ENCODE measurements at places on chromosomes 16 and 17.

GRCh38 chr16:66523861-66524354 lies 26.0 kb downstream of the TK2 start:
- no peaks in the 10 kb centered on the region for H3K36me3 ChIP-seq
- H3K4me3 ChIP-seq: no peak overlapping the region
- peak overlapping the region; percentile 77 for H3K27ac ChIP-seq
- peaks cover 67% of the 10 kb centered on the region for H3K4me1 ChIP-seq
- no peaks in the 10 kb centered on the region for H3K27me3 ChIP-seq

DNA sequence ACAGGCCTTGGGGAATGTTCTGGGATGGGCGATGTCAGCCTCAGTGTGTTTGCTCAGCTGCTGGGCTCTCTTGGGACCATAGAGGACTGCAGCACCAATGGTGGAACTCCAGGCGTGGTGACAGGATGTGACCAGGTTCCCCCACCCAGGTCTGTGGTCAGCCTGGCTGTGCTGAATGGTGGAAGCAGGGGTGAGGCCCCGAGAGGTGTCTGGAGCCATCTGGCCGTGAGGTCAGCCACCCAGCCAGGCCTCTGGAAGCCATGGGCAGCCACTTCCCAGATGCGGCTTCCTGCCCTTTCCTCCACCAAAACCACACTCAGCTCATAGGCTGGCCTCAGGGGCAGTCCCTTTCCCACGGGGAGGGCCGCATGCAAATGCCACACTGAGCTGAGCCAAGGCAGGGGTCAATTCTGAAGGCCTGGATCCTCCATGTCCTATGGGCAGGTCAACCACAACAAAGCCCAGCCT lies 7.8 kb upstream of the MAPK7 start:
- no peak overlapping the region for H3K27ac ChIP-seq
- H3K27me3 ChIP-seq: no peaks in the 10 kb centered on the region
- H3K4me1 ChIP-seq: peaks cover 34% of the 10 kb centered on the region

GRCh38 chr17:59963738-59964481 lies 630 bp downstream of the RNFT1 start:
- peak overlapping the region; percentile 79 for H3K4me3 ChIP-seq
- H3K4me1 ChIP-seq: peaks cover 12% of the 10 kb centered on the region
- no peaks in the 10 kb centered on the region for H3K27me3 ChIP-seq

DNA sequence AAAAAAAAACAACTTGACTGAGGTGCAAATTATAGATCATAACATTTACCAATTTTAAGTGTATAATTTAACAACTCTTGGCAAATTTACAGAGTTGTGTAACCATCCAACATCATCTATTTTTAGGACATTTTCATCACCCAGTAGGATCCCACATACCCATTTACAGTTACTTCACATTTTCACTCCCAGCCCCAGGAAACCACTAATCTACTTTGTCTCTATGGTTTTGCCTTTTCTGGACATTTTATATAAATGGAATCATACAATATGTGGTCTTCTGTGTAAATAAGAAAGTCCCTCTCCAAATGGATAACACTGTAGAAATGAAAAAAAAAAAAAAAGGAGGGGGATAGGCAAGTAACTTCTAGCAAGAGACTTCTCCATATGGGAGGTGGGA lies 26.1 kb upstream of the XYLT1 start:
- no peaks in the 10 kb centered on the region for H3K36me3 ChIP-seq
- no peaks in the 10 kb centered on the region for H3K4me1 ChIP-seq
- no peaks in the 10 kb centered on the region for H3K27me3 ChIP-seq
- DNase-seq: no peak

DNA sequence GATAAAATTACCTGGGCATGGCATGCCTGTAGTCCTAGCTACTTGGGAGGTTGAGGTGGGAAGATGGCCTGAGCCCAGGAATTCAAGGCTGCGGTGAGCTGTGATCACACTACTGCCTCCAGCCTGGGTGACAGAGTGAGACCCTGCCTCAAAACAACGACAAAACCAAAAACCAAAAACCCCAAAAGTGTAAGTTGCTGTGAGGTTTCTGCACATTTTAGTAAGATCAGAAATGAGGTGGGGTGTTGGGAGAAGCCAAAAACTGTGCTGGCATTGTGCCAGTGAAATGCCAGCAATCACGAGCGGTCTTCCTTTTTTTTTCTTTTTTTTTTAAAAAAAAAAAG lies 114.6 kb downstream of the PITPNC1 start:
- no peak overlapping the region for H3K27ac ChIP-seq
- H3K4me3 ChIP-seq: no peak overlapping the region
- no peak for DNase-seq
- no peaks in the 10 kb centered on the region for H3K27me3 ChIP-seq
- no peaks in the 10 kb centered on the region for H3K4me1 ChIP-seq

- H3K27me3 ChIP-seq: no peaks in the 10 kb centered on the region
- H3K36me3 ChIP-seq: no peaks in the 10 kb centered on the region
- peaks cover 15% of the 10 kb centered on the region for H3K4me1 ChIP-seq
- no peak overlapping the region for H3K27ac ChIP-seq
- no peak overlapping the region for H3K4me3 ChIP-seq
- no peak for DNase-seq
Observed at GRCh38 chr17:36600465-36600864, 918 bp upstream of the MRM1 start.

DNA sequence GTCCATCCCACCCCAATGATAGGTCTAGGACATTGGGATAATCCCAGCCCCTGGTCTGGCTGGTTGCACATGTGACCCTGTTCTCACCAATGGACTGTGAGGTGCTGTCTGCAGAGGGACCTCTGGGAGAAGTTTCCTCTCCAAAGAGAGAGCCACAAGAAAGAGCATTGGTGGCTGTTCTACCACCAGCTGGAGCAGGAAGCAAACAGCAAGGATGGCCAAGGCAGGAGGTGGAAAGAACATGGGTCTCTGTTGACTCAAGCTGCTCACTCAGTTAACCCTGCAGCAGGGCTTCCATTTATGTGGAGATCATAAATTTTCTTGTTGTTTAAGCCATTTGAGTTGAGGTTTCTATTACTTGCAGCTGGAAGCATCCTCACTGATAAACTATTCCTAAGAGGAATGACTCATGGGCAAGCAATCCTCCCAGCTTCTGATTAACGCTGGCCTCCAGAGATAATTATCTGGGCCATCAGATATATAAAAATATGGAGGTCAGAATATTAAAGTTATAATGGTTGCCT lies 52.6 kb downstream of the CYB5B start:
- DNase-seq: no peak
- no peak overlapping the region for H3K27ac ChIP-seq
- H3K4me1 ChIP-seq: no peaks in the 10 kb centered on the region
- no peaks in the 10 kb centered on the region for H3K27me3 ChIP-seq
- H3K4me3 ChIP-seq: no peak overlapping the region
- no peaks in the 10 kb centered on the region for H3K36me3 ChIP-seq

- H3K27me3 ChIP-seq: no peaks in the 10 kb centered on the region
- H3K27ac ChIP-seq: no peak overlapping the region
- peak; percentile 78 for DNase-seq
Observed at GRCh38 chr16:78770353-78771091, 671.1 kb downstream of the WWOX start.

GRCh38 chr17:76870377-76870714 lies 2.1 kb downstream of the MGAT5B start:
- H3K36me3 ChIP-seq: no peaks in the 10 kb centered on the region
- peaks cover 16% of the 10 kb centered on the region for H3K27me3 ChIP-seq
- no peak overlapping the region for H3K4me3 ChIP-seq
- no peak overlapping the region for H3K27ac ChIP-seq
- DNase-seq: no peak
- peaks cover 14% of the 10 kb centered on the region for H3K4me1 ChIP-seq

GRCh38 chr17:48544349-48545021 lies 424 bp downstream of the HOXB2 start:
- H3K4me3 ChIP-seq: peak overlapping the region; percentile 77
- H3K4me1 ChIP-seq: peaks cover 28% of the 10 kb centered on the region
- no peaks in the 10 kb centered on the region for H3K36me3 ChIP-seq
- peak overlapping the region; percentile 89 for H3K27ac ChIP-seq
- H3K27me3 ChIP-seq: no peaks in the 10 kb centered on the region

DNA sequence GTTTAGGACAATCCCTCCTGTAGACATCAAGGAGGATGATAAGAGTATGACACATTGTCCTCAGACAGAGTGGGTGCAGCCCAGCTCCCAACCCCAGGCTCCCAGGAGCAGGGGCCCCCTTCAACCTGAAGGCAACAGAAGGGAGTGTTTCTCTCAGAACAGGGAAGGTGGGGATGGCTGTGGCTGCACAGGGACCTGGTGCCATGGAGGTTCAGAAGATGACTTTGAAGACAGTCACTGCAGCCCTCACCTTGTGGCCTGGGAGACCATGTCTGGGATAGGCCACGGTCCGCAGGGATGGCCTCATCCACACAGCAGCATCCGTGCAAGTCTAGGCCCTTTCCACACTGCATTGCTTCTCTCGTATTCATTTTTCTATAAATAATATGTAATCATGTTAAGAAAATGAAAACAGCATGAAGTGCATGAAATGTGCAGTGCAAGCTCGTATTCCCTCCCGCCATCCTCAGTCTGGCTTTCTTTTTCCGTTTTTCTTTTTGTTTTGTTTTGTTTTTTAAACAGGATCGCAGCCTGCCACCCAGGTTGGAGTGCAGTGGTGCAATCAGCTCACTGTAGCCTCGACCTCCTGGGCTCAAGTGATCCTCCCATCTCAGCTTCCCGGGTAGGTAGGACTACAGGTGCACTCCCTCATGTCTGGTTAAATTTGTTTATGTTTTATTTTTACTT lies 71.1 kb downstream of the METRNL start:
- H3K36me3 ChIP-seq: no peaks in the 10 kb centered on the region
- no peak overlapping the region for H3K27ac ChIP-seq
- H3K4me3 ChIP-seq: no peak overlapping the region
- H3K4me1 ChIP-seq: no peaks in the 10 kb centered on the region
- H3K27me3 ChIP-seq: no peaks in the 10 kb centered on the region
- DNase-seq: no peak

DNA sequence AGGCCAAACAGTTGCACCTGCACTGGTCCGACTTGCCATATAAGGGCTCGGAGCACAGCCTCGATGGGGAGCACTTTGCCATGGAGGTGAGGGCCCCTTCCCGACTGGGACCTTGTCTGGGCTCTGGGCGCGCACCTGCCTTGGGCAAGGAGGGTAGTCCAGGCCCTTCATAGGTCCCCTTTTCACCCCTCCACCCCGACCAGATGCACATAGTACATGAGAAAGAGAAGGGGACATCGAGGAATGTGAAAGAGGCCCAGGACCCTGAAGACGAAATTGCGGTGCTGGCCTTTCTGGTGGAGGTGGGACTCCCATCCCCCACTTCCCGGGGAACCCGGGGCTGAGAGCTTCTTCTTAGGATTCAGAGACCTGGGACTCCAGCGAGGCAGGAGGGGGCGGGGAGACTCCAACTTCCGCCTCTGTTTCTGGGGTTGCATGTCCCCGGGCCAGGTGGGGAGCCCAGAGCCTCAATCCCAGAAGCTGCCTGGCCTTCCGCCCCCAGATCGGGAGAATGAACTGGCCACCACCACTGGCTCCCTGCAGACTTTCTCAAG lies 7.8 kb downstream of the CA4 start:
- H3K4me3 ChIP-seq: no peak overlapping the region
- no peaks in the 10 kb centered on the region for H3K27me3 ChIP-seq
- no peak overlapping the region for H3K27ac ChIP-seq
- DNase-seq: no peak
- H3K36me3 ChIP-seq: no peaks in the 10 kb centered on the region

GRCh38 chr16:31229501-31229900 lies 12.6 kb upstream of the PYDC1 start:
- no peak overlapping the region for H3K4me3 ChIP-seq
- no peaks in the 10 kb centered on the region for H3K27me3 ChIP-seq
- DNase-seq: no peak
- no peak overlapping the region for H3K27ac ChIP-seq
- no peaks in the 10 kb centered on the region for H3K36me3 ChIP-seq
- no peaks in the 10 kb centered on the region for H3K4me1 ChIP-seq

GRCh38 chr17:13426991-13427390 lies 174.7 kb downstream of the HS3ST3A1 start:
- no peak overlapping the region for H3K27ac ChIP-seq
- DNase-seq: no peak
- no peaks in the 10 kb centered on the region for H3K27me3 ChIP-seq
